ENCODE measurements at places on chromosomes 13 and 19. TPM values are rescaled to one million over a fixed set of nuclear protein-coding genes. Genes with fewer than 3 reads are reported as not detected.

DNA sequence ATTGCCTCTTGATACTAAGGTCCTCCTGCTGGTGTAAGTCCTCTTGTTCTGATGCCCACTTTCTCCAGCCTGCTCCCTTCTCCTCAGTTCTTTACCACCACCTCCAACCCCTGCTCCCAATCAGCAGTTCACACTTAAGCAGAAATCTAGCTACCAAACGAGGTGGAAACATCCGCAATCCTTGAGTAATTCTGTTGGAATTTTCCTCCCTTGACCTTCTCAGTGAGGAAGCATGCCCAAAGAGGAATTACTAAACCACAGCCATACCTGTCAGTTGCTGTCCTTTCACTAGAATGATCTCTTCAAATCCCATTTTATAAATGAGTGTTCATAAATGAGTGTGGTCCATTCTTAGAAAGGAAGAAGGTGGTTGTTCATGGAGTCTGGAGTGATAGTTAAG is 289.9 kb downstream of the DACH1 start:
- no peak for DNase-seq

GRCh38 chr13:100566543-100566942 is 22.0 kb downstream of the GGACT start:
- DNase-seq: no peak

The IL12RB1 gene
- 27.2 TPM for total RNA-seq

GRCh38 chr13:78770601-78771000 is 111.6 kb upstream of the OBI1 start:
- no peak for DNase-seq

DNA sequence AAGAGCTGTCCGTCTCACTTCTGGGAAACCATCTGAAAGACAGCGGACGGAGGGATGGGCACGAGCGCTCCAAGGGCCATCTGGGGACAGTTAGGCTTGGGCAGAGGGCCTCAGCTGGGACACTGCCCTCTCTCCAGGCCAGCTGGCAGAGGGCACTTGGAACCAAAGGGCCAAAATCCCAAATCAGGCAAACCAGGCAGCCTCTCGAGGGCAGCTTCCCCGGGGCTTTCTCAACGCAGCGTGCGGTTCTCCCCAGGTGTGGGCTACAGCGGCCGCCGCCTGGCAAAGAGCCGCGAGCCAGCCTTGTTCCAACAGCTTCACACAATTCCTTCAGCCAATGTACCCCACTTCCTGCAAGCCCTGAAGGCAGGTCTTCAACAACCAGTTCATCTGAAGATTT is 5.0 kb downstream of the MLLT1 start:
- no peak for DNase-seq

- no peak for DNase-seq
Observed at GRCh38 chr13:96388598-96388997, 298.7 kb downstream of the HS6ST3 start.

All from activated CD8-positive, alpha-beta T cell treated with anti-CD3 and anti-CD28 coated beads for 36 hours (primary cell).